Cerebellar cortex (tissue), 1 donor: ENCODE measurements at places on chromosomes 7 and 10.

DNA sequence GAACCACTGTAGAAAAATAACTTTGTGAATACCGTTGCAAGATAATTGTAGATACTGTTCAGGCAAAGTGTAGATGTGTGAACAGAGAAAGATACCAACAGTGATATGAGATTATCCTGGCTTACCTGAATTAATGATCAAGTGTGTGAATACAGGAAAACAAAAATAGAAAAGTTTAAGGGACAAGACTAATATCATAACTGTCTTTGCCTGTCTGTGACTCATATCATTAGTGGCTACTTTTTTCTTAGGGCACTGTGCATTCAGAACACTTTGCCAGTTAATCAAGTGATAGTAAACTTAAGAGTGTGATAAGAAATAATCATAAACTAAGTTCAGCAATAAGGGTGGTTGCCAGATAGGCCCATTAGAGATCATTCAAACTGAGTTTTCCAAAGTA is 323.0 kb upstream of the LRGUK start:
- no peak for DNase-seq

DNA sequence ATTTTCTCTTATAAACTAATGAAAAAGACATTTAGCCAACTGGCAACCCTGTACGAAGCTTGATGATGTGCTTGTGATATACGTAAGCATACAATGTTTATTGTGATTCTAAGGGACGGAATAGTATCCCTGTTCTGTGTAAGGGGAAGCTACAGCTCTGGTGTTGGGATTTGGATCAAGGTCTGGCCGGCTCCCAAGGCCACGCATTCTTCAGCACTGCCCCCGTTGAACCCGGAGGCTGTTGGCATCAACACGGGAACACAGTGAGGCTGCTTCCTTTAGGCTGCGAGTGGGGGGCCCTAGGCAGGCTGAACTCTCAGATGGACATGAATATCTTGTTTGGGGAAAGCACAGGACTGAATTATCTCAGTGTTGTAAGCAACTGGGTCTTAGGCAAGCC is 180.6 kb downstream of the CAMK1D start:
- no peak for DNase-seq

DNA sequence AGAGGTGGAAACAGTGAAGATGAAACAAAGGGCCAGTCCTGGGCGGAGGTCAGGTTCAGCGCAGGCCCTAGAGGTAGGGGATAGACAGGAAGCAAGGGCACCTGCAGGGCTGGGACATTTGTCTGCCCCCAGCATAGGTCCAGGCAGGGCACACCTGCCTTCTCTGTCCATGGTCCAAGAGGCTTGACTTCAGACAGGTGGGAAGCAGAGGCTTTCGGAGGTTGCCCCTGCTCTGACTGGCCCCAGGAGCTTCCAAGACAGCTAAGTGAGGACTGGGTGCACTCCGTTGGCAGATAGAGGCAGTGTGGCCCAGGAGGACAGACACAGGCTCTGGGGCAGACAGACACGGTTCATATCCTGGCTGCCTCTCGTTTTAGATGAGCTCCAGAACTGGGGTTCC is 71.6 kb upstream of the GRB10 start:
- no peak for DNase-seq

DNA sequence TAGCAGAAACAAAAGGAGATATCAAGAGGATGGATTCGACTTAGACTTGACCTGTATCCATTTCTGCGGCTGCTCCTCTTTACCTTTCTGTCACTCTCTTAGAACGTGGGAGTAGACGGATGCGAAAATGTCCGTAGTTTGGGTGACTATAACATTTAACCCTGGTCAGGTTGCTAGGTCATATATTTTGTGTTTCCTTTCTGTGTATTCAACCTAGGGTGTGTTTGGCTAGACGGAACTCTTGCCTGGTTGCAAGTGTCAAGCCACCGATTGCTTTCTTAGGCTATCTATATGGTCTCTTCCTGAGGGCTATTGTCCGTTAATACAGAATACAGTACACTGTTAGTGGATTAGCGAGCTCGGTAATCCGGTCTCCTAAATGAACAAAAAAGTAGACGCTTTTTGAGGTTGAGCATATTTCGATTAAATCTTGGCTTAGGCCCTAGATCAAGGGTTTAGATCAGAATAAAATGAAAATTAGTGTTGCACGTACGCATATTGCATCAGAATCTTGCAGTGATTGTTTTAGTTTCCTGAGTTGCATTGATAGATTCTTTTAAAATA is 1.2 kb downstream of the PTEN start:
- no peak for DNase-seq

DNA sequence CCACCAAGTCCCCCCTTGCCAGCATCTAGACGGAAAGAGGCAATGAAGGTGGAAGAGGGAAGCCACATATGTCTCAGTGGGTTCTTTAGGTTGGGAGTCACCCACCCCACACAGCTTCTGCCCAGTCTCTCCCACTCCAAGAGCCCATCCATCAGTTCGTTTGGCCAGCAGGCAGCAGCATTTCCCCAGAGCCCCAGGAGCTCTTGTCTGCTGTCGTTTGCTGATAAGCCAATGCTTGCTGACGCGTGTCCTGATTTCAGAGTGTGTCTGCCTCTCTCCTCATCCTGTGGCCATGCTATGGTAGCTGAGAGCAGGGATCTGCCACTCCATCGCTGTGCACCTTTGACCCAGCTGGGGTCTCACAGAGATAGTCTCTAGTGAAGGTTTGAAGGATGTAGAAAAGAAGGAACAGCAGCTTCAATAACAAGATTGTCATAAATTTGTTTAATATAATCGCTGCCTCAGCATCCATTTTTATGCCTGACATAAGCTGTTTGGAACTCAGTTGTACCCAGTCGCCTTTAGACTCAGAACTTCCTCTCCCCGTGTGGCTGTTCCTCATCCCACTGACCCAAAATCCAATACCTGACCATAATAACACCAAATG is 39.4 kb upstream of the GDF10 start:
- DNase-seq = peak; percentile 9

DNA sequence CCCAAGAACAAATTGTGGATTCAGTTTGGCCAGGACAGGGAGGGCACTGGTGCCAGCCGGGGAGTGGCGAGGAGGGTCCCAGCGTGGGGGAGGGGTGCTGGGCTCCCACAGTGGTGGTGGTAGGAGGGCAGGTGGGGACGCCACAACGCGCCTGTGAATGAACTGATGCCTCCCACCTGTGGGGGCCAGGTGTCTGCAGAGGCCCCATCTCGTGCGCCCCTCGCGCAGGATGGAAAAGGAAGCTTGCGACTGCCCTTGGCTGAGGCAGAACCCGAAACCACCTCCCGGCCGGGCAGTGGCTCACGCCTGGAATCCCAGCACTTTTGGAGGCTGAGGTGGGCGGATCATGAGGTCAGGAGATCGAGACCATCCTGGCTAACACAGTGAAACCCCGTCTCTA is 72.0 kb downstream of the MICALL2 start:
- DNase-seq = no peak
